ENCODE measurements at places on chromosomes 6 and 20.

- DNase-seq = no peak
Observed at GRCh38 chr20:62745279-62745951, 36.8 kb downstream of the NTSR1 start.

DNA sequence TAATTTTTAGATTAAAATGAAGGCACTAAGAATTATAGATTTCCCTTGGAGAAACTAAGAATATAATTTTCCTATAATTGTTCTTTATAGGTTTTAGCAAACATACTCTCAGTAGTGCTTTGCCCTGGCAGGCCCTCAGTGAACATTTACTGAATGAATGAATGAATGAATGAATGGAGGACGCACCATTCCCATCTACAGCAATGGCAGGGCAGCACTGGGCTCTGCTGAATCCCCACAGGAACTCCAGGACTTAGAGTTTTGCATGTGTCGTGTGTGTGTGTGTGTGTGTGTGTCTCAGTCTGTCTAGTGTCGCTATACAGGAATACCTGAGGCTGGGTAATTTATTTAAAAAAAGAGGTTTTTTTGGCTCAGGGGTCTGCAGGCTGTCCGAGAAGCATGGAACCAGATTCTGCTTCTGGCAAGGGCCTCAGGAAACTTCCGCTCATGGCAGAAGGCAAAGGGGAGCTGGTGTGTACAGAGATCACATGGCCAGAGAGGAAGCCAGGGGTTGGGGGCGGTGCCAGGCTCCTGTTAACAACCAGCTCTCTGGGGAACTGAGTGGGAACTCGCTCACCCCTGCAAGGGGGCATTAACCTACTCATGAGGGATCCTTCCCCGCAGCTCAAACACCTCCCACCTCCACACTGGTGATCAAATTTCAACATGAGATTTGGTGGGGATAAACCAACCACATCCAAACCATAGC, 20.1 kb downstream of the RNASET2 start:
- no peak for DNase-seq

- DNase-seq = no peak
Observed at GRCh38 chr20:57139342-57140093, 126.9 kb downstream of the BMP7 start.

DNA sequence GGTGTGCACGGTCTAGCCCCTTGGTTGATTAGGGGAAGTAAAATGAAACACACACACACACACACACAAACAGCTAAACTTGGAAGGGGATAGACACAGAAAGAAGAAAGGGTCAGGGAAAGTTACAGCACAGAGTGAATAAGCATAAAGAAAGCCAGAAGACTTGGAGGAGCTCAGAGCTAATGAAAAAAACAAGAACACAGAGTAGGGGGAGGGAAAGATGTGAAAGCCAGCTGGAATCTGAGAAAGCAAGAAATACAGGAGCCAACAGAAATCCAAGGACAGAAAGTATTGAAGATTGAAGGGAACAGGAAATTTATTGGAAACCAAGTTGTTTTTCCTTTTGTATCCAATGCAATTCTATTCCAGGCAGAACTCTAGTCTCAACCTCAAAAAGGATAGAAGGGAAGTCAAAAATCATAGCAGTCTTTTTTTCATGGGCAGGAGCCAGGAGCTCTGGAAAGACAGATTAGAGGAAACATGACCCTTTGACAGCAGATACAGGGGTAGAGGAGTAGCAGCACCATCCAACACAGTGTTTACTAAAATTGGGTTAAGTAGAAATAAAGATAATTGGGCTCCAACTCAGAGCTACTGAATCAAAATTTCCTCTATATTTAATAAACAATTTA, 10.1 kb downstream of the HMGCLL1 start:
- peak; percentile 6 for DNase-seq

DNA sequence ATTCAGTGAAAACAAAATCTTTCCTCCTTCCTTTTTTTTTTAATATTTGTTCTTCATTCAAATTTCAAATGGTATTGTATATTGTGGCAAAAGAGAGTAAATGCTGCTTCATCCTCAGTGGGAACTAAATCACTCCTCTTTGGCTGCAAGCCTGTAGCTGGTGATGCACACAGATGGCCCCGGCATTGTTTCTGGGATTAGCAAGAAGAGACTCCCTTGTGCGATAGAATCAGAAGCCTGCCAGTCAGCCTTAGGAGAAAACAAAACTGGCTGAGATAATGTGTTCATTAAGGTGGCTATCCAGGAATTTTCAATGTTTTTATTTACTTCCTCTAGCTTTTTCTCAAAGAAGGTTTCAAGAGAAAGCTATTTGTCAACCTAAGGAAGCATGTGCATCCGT, 20.7 kb upstream of the ELOVL2 start:
- peak; percentile 21 for DNase-seq

GRCh38 chr6:155872961-155873360, 417.3 kb upstream of the NOX3 start:
- peak; percentile 3 for DNase-seq
